ENCODE measurements at places on chromosomes 1 and 21.
A peak's percentile ranks its signal among the peaks of the same experiment; 100 is the strongest.

GRCh38 chr1:32352239-32352745 lies 10.0 kb downstream of the FAM229A start:
- DNase-seq = no peak

- no peak for DNase-seq
Observed at GRCh38 chr1:1842360-1843146, 48.3 kb downstream of the GNB1 start.

GRCh38 chr1:44842862-44843655 lies at the start of gene PTCH2:
Gene PTCH2 (minus strand): TSS chr1:44843253. CDS start chr1:44842932, 321 bp downstream.
- DNase-seq = no peak

- no peak for DNase-seq
Observed at GRCh38 chr1:19044975-19045831, 88.7 kb upstream of the IFFO2 start.

GRCh38 chr1:89363638-89364536 lies at the start of gene GBP6:
Gene GBP6 (plus strand): TSS chr1:89364059. CDS start chr1:89368552, 4,493 bp downstream.
- DNase-seq = no peak

GRCh38 chr1:228861832-228862180 lies 126.5 kb downstream of the RHOU start:
- DNase-seq = no peak

- DNase-seq = no peak
Observed at GRCh38 chr1:51784997-51785421, 93.5 kb downstream of the NRDC start.

GRCh38 chr1:2135441-2135841 lies 59.1 kb downstream of the FAAP20 start:
- peak; percentile 83 for DNase-seq

GRCh38 chr1:2074396-2074795 lies 24.2 kb downstream of the PRKCZ start:
- no peak for DNase-seq

DNA sequence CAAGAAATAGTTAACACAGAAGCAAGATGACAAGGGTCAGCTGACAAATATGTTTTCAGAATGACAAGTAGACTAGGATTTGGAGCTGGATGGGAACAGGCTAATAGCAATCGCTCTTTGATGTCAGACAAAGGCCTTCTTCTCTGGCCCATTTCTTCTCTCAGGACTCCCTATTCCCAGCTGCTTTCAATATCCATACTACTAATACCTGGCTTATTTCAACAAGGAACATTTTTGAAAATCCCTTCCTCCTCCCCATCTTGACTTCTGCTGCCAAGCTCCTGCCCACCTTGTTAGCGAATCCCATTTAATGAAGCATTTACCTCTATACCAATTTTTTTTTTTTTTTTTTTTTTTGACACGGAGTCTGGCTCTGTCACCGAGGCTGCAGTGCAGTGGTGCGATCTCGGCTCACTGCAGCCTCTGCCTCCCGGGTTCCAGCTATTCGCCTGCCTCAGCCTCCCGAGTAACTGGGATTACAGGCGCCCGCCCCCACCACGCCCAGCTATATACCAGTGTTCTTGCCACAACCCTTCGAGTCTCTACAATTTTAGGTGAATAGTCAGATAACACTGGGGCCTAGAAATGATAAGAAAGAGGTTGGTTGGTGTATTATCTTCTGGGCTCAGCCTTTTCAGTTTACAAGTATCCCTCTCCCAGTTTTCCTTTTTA lies 68.4 kb downstream of the MACF1 start:
- no peak for DNase-seq

- DNase-seq = no peak
Observed at GRCh38 chr1:213530611-213531320, 457.0 kb upstream of the PROX1 start.

Data from ascending aorta (tissue), 2 donors.